ENCODE measurements at places on chromosomes 12 and 14.

GRCh38 chr12:121428883-121429282 is 29.0 kb downstream of the RNF34 start:
- DNase-seq: no peak

GRCh38 chr12:4388662-4389061 is 9.2 kb upstream of the FGF23 start:
- no peak for DNase-seq

- DNase-seq: no peak
Measured at GRCh38 chr12:6644903-6645302, 2.3 kb downstream of the ACRBP start.

DNA sequence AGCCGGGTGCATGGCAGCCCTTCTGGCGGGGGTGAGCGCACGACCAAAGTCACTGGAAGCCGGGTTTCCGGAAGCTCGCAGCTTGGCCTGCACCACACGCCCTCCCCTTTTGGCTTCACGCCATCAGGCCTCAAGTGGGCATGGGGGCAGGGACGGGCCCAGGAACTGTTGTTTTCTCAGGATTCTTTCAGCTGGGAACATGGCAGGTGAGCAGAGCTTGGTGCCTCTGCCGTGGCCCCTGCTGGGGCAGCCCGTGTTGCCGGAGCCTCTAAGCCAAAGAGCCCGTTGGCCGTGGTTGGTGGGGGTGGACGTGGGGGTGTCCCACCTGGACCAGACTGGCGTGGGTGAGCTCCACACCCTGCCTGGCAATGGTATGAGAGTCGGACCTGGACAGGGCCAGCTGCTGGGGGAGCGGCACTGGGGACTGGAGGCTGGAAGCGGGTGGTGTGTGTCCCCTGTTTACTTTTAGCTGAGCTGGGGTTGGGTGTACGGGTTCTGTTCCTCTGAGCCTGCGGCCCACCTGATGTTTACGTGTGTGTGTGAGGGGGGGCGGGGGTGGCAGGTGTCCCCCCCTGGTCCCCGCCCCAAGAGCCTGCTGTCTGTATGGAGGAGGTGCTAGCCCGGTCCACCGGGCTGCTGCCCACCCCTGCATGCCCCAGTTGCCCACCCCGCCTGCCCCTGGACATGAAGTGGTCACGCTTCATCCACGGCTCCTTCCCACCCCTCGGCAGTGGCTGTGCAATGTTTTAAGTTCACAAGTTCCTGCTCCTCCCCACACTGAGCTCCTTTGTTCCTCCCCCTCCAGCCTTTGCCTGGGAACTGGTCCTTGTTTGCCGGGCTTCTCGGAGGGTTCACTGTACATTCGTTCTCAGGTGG is 28.7 kb upstream of the PLD4 start:
- no peak for DNase-seq

DNA sequence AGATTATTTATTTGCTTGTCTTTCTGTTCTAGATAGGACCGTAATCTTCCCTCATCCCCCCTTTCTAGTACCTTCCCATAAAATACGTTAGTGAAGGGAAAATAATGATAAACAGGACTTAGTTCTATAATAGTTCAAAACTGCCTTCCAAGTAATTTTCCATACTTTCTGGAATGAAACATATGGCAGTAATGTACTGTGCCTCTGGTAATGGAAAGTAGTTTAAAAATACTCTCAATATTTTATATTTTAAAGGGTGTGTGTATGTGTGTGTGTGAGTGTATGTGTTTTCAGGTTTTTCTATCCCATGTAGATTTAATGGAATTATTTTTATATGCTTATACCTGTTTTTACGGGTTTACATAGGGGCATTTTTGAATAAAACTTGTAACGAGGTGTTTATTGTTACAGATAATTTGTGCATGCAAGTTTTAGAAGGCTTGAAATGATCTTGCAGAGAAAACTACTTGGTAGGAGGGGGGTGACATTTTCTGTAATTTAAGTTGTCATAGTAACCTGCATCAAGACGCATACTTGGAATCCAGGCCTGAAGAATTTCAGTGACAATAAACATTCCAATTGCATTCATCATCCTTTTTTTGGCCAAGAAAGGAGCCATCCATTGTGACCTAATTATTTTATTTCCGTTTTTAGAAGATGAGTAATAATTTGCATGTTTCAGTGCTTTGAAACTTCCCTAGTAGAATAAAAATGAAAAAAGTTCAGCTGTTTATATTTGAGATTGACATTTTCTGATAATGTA is 38.9 kb downstream of the RASSF8 start:
- DNase-seq: no peak

DNA sequence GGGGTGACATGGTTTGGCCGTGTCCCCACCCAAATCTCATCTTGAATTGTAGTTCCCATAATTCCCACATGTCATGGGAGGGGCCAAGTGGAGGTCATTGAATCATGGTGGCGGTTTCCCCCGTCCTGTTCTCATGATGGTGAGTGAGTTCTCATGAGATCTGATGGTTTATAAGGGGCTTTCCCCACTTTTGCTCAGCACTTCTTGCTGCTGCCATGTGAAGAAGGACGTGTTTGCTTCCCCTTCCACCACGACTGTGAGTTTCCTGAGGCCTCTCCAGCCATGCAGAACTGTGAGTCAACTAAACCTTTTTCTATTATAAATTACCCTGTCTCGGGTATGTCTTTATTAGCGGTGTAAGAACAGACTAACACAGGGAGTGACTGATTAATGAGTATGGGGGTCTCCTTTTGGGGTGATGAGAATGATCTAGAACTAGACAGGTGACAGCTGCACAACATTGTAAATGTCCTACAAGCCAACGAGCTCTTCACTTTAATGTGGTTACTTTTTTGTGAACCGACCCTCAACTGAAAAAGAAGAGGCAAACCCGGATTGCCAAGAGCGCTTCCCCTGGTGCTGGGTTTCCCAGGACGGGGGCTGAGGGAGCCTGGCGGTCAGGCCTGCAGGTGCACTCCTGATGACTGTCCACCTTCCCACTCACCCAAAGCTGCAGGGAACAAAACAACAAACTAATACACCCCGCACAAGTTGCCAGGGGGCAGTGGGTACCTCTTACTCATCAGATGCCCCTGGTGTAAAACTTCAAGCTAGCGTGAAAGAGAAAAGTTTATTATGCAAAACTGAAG is 90.1 kb downstream of the NCOR2 start:
- no peak for DNase-seq
